ENCODE measurements at places on chromosomes 16 and 17.

DNA sequence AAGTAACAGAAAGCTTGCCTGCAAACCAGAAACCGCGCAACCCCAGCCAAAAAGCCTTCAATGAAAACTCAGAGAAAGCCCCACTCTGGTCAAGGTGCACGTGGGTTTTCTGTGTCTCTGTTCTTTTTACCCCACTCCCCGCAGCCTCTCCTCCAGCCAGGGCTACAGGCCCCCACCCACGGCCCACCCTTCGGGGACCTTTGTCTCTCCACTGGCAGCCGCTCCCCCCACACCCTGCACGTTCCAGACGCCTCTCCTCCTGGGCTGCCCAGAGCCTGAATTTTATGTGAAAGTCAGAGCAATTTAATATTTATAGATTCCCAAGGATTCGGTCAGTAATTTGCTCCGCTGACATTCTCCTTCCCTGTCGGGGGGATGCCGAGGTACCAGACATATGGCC lies 24.2 kb downstream of the MRM3 start:
- H3K4me3 ChIP-seq: no peak overlapping the region
- H3K27me3 ChIP-seq: peaks cover 12% of the 10 kb centered on the region
- DNase-seq: no peak

GRCh38 chr17:82684228-82684841 lies 14.2 kb downstream of the RAB40B start:
- H3K4me1 ChIP-seq: no peaks in the 10 kb centered on the region
- H3K27ac ChIP-seq: no peak overlapping the region
- no peak overlapping the region for H3K4me3 ChIP-seq
- no peaks in the 10 kb centered on the region for H3K27me3 ChIP-seq

- no peak overlapping the region for H3K27ac ChIP-seq
- H3K36me3 ChIP-seq: peaks cover 2% of the 10 kb centered on the region
- no peak overlapping the region for H3K4me3 ChIP-seq
- peaks cover 3% of the 10 kb centered on the region for H3K27me3 ChIP-seq
Observed at GRCh38 chr17:68385490-68386215, 71.6 kb downstream of the WIPI1 start.

DNA sequence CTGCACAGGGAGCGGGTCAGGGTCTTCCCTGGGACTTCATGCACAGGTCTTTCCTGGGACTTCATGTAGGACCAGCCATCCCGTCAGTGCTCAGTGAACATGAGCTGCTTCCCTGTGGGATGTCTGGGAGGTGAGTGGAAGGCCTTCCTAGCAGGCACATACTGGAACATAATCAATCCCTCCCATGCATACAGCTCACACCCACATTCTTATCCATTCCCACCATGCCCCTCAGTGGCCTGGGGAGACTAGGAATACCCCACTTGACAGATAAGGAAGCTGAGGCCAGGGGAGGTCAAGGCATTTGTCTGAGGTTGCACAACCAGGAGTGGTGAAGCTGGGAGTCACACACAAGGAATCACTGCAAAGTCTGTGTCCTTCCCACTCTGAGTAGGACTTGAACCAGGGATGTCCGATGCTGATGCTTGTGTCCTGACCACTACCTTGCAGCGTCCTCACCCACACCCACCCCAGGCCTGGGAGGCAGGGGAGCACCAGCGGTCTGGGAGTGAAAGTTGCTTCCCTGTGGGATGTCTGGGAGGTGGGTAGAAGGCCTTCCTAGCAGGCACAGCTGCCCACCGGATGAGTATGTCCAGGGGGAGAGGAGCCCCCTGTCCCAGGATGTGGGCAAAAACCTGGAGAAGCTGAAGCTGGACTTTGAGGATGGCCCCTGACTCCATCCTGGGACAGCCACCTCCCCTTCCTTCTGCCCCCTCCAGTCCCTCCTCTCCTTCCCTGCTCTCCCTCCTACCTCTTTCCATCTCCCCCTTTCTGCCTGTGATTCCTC lies 1.0 kb upstream of the NLRC5 start:
- DNase-seq: no peak
- H3K27me3 ChIP-seq: no peaks in the 10 kb centered on the region
- H3K4me3 ChIP-seq: peak overlapping the region; percentile 100
- H3K36me3 ChIP-seq: peaks cover 30% of the 10 kb centered on the region
- peaks cover 55% of the 10 kb centered on the region for H3K4me1 ChIP-seq

DNA sequence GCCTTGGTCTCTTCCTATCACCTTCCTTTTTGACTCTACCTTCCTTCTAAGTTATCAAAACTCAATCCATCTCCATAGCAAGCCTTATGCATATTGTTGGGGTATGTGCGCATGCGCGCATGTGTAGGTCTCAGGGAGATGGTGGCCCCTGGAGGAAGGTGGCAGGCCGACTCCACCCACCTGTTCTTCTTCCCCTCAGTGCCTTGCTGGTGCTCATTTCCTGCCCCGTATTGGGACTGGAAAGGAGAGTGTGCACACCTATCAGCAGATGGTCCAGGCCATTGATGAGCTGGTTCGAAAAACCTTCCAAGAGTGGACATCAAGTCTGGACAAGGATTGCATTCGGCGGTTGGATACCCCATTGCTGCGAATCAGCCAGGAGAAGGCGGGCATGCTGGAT lies 25.2 kb downstream of the DNAH2 start:
- no peaks in the 10 kb centered on the region for H3K4me1 ChIP-seq
- H3K27me3 ChIP-seq: peaks cover 18% of the 10 kb centered on the region
- no peak for DNase-seq
- no peak overlapping the region for H3K27ac ChIP-seq
- no peak overlapping the region for H3K4me3 ChIP-seq

DNA sequence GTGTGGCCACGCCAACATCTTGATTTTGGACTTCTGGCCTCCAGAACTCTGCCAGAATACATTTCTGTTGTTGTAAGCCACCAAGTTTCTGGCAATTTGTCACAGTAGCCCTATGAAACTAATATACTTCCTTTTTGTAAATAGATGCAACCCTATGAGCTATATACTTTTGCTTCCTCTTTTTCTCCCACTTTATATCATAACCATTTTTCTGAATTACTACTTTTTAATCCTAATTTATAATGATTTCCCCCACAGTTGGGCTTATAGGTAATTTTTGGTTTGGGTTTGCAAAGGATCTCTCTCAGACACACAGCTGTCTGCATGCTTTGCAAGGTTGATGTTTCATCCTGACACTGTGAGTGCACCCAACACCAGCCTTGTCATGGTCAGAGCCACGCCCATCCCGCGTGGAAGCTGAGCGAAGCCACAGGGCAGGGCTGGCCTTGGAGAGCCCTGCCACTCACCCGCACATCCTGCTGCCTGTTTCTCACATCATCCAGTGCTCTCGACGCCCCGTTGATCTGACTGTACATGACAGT lies 5.8 kb downstream of the TRIM25 start:
- peak; percentile 34 for DNase-seq
- peak overlapping the region; percentile 87 for H3K27ac ChIP-seq
- peaks cover 24% of the 10 kb centered on the region for H3K36me3 ChIP-seq
- H3K4me3 ChIP-seq: peak overlapping the region; percentile 59
- no peaks in the 10 kb centered on the region for H3K27me3 ChIP-seq

- no peaks in the 10 kb centered on the region for H3K27me3 ChIP-seq
- peak overlapping the region; percentile 56 for H3K27ac ChIP-seq
- H3K4me3 ChIP-seq: no peak overlapping the region
Observed at GRCh38 chr17:59355030-59355701, 23.7 kb downstream of the YPEL2 start.

GRCh38 chr17:77531641-77532040 lies 390.9 kb downstream of the SEC14L1 start:
- no peak overlapping the region for H3K4me3 ChIP-seq
- no peak overlapping the region for H3K27ac ChIP-seq
- no peaks in the 10 kb centered on the region for H3K4me1 ChIP-seq

DNA sequence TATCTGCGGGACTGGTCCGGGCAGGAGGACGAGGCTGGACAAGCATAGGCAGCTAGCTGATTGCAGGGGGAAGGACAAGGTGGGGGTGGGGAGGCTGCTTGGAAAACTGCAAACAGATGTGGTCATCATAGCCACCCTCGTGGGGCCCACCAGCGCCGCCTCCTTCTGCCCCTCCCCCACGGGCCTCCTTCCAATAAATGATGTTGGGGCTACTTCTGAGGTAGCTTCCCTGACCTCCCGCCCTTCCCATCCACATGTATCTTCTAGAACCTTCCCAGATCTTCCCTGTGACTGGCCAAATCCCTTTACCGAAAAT lies 12.3 kb upstream of the CDC42EP4 start:
- no peaks in the 10 kb centered on the region for H3K36me3 ChIP-seq
- H3K27me3 ChIP-seq: peaks cover 23% of the 10 kb centered on the region
- DNase-seq: no peak
- no peak overlapping the region for H3K27ac ChIP-seq
- no peak overlapping the region for H3K4me3 ChIP-seq

DNA sequence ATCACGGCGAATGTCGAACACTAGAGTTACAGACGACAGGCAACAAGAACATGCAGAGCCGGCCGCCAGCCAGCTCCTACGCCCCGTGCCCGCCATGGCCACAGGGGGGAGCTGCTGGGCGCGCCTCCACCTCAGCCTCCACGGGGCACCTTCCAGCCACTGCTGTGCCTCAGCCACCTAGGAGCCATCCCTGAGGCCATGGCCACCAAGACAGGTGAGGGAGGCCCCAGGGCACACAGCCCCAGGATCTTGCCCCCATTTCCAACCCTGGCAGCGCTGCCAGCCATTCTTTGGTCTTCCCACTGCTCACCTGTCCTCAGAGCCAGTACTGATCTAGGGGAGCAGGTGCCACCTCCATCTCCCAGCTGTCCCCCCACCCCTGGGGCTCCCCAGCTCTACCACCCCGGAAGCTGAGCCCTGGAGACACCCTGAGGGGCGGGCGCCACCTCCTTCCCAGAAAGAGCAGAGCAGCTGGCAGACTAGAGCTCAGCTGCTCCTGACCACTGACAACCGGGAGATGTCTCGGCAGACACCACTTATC lies 11.8 kb downstream of the GNPTG start:
- H3K4me3 ChIP-seq: no peak overlapping the region
- peaks cover 4% of the 10 kb centered on the region for H3K4me1 ChIP-seq
- H3K27ac ChIP-seq: no peak overlapping the region

- H3K4me3 ChIP-seq: no peak overlapping the region
- DNase-seq: no peak
- peaks cover 3% of the 10 kb centered on the region for H3K4me1 ChIP-seq
- H3K27ac ChIP-seq: no peak overlapping the region
Observed at GRCh38 chr17:40956401-40957254, 10.1 kb downstream of the KRT39 start.
